Activated CD8-positive, alpha-beta T cell treated with anti-CD3 and anti-CD28 coated beads for 36 hours (primary cell): ENCODE measurements at places on chromosomes 7 and 10. TPM values are rescaled to one million over a fixed set of nuclear protein-coding genes. Genes with fewer than 3 reads are reported as not detected.

Gene PALD1
- 6.8 TPM for total RNA-seq

Gene ZNF862
- total RNA-seq = 11.0 TPM

Gene PLCE1
- total RNA-seq = not detected

Gene SYPL1
- total RNA-seq = 44.6 TPM

Gene IL2RA
- 874 TPM for total RNA-seq

GRCh38 chr7:129169171-129169671 lies 19.2 kb upstream of the SMO start:
- peak; percentile 65 for DNase-seq

DNA sequence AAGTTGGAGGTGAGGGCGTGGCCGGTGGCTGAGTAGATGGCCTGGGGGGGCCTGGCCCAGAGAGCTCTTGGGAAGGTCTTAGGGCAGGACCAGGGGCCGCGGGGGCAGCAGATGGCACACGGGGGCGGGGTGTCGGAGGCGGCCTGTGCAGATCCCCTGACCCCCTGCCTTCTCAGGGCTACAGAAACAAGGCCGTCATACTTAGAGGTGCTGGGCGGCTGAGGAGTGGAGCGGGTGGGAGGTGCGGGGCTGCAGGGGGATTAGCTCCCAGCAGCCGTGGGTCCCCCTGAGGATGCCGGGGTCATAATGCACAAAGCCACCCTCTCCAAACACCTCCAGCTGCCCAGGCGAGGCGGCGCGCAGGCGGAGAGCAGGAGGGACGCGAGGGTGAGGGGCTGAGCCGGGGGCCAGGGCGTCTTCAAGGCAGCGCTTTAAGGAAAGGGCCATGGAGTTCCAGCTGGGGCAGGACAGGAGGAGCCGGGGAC lies 40.4 kb upstream of the ZNF32 start:
- DNase-seq = no peak

- DNase-seq = no peak
These were observed 5.8 kb upstream of the IFRD1 start for GRCh38 chr7:112444505-112444904.

GRCh38 chr10:14325325-14325955 lies 5.3 kb downstream of the FRMD4A start:
- peak; percentile 85 for DNase-seq
